ENCODE measurements at places on chromosomes 5 and 9. TPM values are rescaled to one million over a fixed set of nuclear protein-coding genes. Genes with fewer than 3 reads are reported as not detected.

- no peak for DNase-seq
- no peaks in the 10 kb centered on the region for H3K27me3 ChIP-seq
- H3K27ac ChIP-seq = no peak overlapping the region
- H3K4me3 ChIP-seq = no peak overlapping the region
- no peaks in the 10 kb centered on the region for H3K4me1 ChIP-seq
- no peaks in the 10 kb centered on the region for H3K36me3 ChIP-seq
Measured at GRCh38 chr9:19026375-19026774, 6.6 kb downstream of the SAXO1 start.

DNA sequence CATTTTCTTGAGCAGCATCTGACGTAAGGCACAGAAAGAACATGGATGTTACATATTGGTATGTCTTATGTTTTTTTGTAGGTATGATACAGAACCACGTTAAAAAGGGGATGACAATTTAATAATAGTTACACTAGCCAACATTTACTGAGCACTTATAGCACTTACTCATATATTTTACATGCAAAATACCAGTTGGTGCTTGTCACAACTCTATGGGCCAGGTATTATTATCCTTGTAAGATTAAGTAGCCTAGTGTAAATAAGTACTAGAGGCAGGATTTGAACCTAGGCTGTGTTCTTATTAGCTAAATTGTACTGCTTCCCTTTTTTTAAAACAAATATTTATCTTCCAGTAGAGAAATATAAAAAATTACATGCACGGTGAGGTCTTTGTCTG is 83.5 kb downstream of the RANBP17 start:
- H3K4me1 ChIP-seq = no peaks in the 10 kb centered on the region
- no peak for DNase-seq

- H3K36me3 ChIP-seq = peaks cover 36% of the 10 kb centered on the region
- H3K27ac ChIP-seq = no peak overlapping the region
- no peak overlapping the region for H3K4me3 ChIP-seq
- H3K4me1 ChIP-seq = no peaks in the 10 kb centered on the region
- DNase-seq = no peak
- H3K27me3 ChIP-seq = no peaks in the 10 kb centered on the region
Measured at GRCh38 chr5:10685115-10685521, 75.9 kb downstream of the DAP start.

DNA sequence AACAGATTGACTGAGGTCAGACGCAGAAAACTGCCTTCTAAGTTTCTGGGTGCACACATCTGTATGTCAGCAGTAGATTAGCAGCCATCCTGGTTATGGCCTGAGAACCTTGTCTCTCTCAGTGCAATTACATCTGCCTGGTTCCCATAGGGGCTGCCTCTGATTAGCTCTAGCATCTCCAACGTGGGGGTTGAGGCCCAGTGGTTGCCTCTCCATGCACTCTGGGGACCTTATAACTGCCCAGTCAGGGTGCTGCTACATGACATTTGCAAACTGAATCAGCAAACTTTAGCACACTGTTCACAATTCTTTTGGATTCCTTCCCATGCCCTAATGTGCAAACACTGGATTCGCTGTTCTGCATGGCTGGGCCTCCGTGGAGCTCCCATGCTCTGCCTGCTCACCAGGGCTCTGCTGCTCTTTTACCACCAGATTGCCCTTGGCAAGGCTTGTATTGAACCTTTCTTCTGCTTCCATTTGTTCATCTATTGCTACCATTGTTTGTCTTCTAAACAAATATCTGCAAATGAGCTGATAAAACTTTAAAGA is 36.2 kb downstream of the SNX18 start:
- no peak overlapping the region for H3K4me3 ChIP-seq
- 0 out of 2 replicates have a peak, but pooled peaks cover 6% of the 10 kb centered on the region for H3K4me1 ChIP-seq
- no peaks in the 10 kb centered on the region for H3K27me3 ChIP-seq
- no peaks in the 10 kb centered on the region for H3K36me3 ChIP-seq
- no peak overlapping the region for H3K27ac ChIP-seq

- no peaks in the 10 kb centered on the region for H3K4me1 ChIP-seq
- H3K27me3 ChIP-seq = no peaks in the 10 kb centered on the region
- no peak overlapping the region for H3K27ac ChIP-seq
- DNase-seq = no peak
- no peaks in the 10 kb centered on the region for H3K36me3 ChIP-seq
Measured at GRCh38 chr5:83306572-83307241, 164.8 kb upstream of the VCAN start.

DNA sequence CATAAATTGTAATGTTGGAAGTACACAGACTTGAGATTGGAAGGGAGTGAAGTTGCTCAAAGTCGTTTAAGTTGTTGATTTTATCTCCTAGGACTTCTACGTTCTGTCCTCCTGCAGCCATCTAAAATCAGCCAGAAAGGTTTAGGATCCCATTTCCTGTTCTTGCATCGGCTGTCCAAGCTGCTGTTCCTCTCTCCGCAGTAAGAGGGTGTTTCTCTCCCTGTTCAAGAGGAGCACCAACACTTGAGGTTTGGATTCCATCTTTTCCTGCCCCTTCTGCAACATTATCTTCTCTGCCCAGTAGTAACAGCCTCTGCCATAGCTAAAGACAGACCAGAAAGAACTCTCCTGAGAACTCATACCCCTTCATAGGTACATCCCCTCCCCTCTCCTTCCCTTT is 373.4 kb downstream of the GADD45G start:
- peaks cover 43% of the 10 kb centered on the region for H3K27me3 ChIP-seq
- H3K27ac ChIP-seq = no peak overlapping the region
- no peak overlapping the region for H3K4me3 ChIP-seq
- DNase-seq = no peak

- no peaks in the 10 kb centered on the region for H3K36me3 ChIP-seq
- H3K4me3 ChIP-seq = no peak overlapping the region
- H3K27me3 ChIP-seq = no peaks in the 10 kb centered on the region
- H3K4me1 ChIP-seq = peaks cover 8% of the 10 kb centered on the region
- no peak for DNase-seq
- no peak overlapping the region for H3K27ac ChIP-seq
Measured at GRCh38 chr5:142263346-142263745, 61.5 kb downstream of the SPRY4 start.

- no peak for DNase-seq
- no peaks in the 10 kb centered on the region for H3K36me3 ChIP-seq
- H3K4me3 ChIP-seq = no peak overlapping the region
- no peaks in the 10 kb centered on the region for H3K27me3 ChIP-seq
Measured at GRCh38 chr5:3466392-3466791, 129.2 kb upstream of the IRX1 start.

- H3K4me3 ChIP-seq = no peak overlapping the region
- no peak overlapping the region for H3K27ac ChIP-seq
- no peaks in the 10 kb centered on the region for H3K4me1 ChIP-seq
- H3K27me3 ChIP-seq = 0 out of 2 replicates have a peak, but pooled peaks cover 5% of the 10 kb centered on the region
- H3K36me3 ChIP-seq = no peaks in the 10 kb centered on the region
Measured at GRCh38 chr9:7394002-7394774, 405.4 kb downstream of the DMAC1 start.

GRCh38 chr5:43609752-43610151 is 6.8 kb downstream of the NNT start:
- H3K36me3 ChIP-seq = no peaks in the 10 kb centered on the region
- no peak overlapping the region for H3K27ac ChIP-seq

- H3K27me3 ChIP-seq = no peaks in the 10 kb centered on the region
- no peak overlapping the region for H3K27ac ChIP-seq
- no peak overlapping the region for H3K4me3 ChIP-seq
- H3K4me1 ChIP-seq = no peaks in the 10 kb centered on the region
- H3K36me3 ChIP-seq = no peaks in the 10 kb centered on the region
Measured at GRCh38 chr5:71907001-71907588, 188.0 kb downstream of the CARTPT start.

- H3K27me3 ChIP-seq = no peaks in the 10 kb centered on the region
- DNase-seq = no peak
- no peaks in the 10 kb centered on the region for H3K36me3 ChIP-seq
- peaks cover 10% of the 10 kb centered on the region for H3K4me1 ChIP-seq
Measured at GRCh38 chr9:131595696-131596429, 50.5 kb downstream of the PRRT1B start.

GRCh38 chr9:91395106-91395552 is 28.5 kb downstream of the NFIL3 start:
- H3K36me3 ChIP-seq = no peaks in the 10 kb centered on the region
- peaks cover 19% of the 10 kb centered on the region for H3K4me1 ChIP-seq
- H3K4me3 ChIP-seq = no peak overlapping the region

GRCh38 chr5:123365156-123365555 is 58.0 kb downstream of the CEP120 start:
- H3K27me3 ChIP-seq = no peaks in the 10 kb centered on the region
- H3K27ac ChIP-seq = no peak overlapping the region
- H3K4me1 ChIP-seq = no peaks in the 10 kb centered on the region
- no peak for DNase-seq

DNA sequence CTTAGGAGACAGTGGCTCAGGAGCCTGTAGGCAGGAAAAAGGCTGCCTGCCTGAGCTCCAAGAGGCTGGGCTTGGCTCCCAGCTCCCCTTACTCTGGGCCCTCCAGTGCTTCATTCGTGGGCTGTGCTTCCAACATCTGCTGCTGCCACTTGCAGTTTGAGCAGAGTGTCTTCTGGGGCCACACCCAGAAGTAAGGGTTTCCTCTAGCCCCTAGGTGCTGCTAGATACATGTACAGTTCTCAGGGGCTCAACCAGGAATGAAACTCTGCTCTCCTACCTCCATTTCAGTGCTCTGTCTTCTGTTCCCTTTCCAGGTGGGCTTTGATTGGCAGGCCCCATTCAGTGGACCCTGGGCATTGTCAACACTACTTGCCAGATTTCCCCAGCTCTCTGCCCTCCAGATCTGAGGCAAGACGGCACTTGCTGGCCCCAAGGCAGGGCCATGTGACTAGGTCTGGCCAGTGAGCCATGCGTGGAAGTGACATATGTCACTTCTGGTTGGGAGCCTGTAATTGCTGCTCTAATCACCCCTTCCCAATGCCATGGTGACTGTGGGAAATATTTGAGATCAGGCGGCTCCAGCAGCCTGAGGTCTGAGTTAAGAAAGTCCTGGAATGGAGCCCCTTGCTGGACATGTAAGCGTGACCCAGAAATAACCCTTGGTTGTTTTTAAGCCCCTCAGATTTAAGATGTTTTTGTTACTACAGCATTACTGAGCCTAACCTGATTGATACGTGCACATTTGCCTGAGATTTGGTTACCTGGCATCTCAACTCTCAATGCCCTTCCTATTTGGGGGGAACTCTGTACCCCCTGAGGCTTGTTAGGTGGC is 9.4 kb upstream of the BOD1 start:
- no peak overlapping the region for H3K4me3 ChIP-seq
- no peaks in the 10 kb centered on the region for H3K4me1 ChIP-seq
- DNase-seq = no peak

GRCh38 chr5:176446884-176447590 is 1.1 kb upstream of the FAF2 start:
- peak overlapping the region; percentile 75 for H3K4me3 ChIP-seq
- 0 out of 2 replicates have a peak, but pooled peaks cover 14% of the 10 kb centered on the region for H3K36me3 ChIP-seq
- peaks cover 37% of the 10 kb centered on the region for H3K4me1 ChIP-seq
- no peak for DNase-seq
- no peaks in the 10 kb centered on the region for H3K27me3 ChIP-seq

GRCh38 chr9:137052998-137053943 is 590 bp downstream of the ENTPD2 start:
- H3K4me1 ChIP-seq = no peaks in the 10 kb centered on the region
- DNase-seq = no peak
- no peaks in the 10 kb centered on the region for H3K36me3 ChIP-seq
- H3K27ac ChIP-seq = no peak overlapping the region
- H3K4me3 ChIP-seq = peak overlapping the region; percentile 62

- H3K27me3 ChIP-seq = peaks cover 96% of the 10 kb centered on the region
- no peak for DNase-seq
- no peaks in the 10 kb centered on the region for H3K36me3 ChIP-seq
Measured at GRCh38 chr5:516980-517379, 7.3 kb downstream of the SLC9A3 start.

GRCh38 chr9:93708987-93709302 is 132.6 kb downstream of the PHF2 start:
- H3K36me3 ChIP-seq = no peaks in the 10 kb centered on the region
- H3K4me1 ChIP-seq = no peaks in the 10 kb centered on the region
- DNase-seq = no peak
- no peak overlapping the region for H3K4me3 ChIP-seq
- no peak overlapping the region for H3K27ac ChIP-seq

DNA sequence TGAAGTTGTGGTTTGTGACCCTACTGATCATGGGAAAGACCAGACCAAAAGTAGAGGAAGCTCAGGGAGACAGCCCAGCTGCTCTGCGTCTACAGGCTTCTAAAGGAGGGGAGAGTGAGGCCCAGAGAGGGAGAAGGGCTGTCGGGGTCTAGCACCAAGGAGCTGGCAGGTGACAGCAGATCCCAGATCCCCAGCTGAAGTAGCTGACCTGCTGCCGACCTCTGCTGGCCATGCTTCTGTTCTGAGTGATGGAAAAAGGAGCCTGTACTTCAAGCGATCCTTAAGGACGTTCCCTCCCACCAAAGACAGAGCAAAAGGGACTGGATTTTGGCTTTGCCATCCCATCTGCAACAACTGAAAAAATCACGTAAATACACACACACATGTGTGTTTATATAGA is 22.7 kb upstream of the QSOX2 start:
- no peak overlapping the region for H3K27ac ChIP-seq
- H3K27me3 ChIP-seq = peaks cover 50% of the 10 kb centered on the region
- H3K4me3 ChIP-seq = no peak overlapping the region
- no peak for DNase-seq

DNA sequence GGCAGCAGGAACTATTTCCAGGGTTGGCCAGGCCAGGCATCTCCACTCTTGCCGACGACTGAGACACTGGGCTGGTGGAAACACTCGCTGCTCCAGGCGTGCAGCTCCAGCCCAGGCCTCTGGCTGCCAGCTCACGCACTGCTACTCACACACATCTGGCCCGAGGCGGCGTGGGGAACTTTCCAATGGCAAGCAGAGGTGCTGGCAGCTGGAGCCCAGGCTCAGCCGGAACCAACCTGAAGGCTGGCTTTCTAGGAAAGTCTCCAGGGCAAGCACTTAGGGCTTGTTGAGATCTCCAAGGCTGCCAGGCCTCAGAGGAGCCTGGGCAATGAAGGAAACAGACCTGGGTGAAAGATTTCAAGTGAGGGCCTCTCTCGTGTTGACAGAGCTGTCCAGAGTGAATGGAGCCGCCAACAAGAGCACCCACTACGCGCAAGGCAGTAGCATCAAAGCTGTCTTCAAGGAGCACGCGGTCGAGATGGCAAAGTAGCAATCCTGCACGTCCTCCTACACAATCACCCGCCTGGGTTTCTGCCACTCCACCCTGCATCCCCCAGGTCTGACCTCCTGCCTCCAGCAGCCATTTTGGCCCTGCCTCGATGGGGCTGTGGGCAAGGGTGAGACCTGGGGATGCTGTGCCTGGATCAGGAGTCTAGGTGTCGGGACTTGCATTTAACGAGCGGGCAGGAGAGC is 14.4 kb downstream of the SH3PXD2B start:
- no peaks in the 10 kb centered on the region for H3K36me3 ChIP-seq
- no peak overlapping the region for H3K27ac ChIP-seq
- H3K4me3 ChIP-seq = no peak overlapping the region
- no peak for DNase-seq
- H3K4me1 ChIP-seq = peaks cover 34% of the 10 kb centered on the region

- H3K27me3 ChIP-seq = no peaks in the 10 kb centered on the region
Measured at GRCh38 chr9:106689089-106689488, 173.9 kb upstream of the ZNF462 start.

CCL27 gene
- 0.44 TPM for total RNA-seq

RFK gene
- 24.4 TPM for total RNA-seq

SLC4A9 gene
- total RNA-seq = 0.20 TPM

INSYN2B gene
- total RNA-seq = 0.13 TPM
